ENCODE measurements at places on chromosomes 2 and 18. TPM values are rescaled to one million over a fixed set of nuclear protein-coding genes. Genes with fewer than 3 reads are reported as not detected.

Gene WDR12
- total RNA-seq, result 45.8 TPM

Gene MC2R
- not detected for total RNA-seq

Gene KLHL14
- not detected for total RNA-seq

Gene REG3A
- not detected for total RNA-seq

Gene CFAP221
- not detected for total RNA-seq

Gene LYPD6B
- total RNA-seq, result 3.9 TPM

Gene CHPF
- total RNA-seq, result 533 TPM

Gene DUSP2
- total RNA-seq, result 8.8 TPM

Gene RAB17
- total RNA-seq, result 1.7 TPM

Gene RAPGEF4
- 2.2 TPM for total RNA-seq

Gene MROH2A
- not detected for total RNA-seq

- DNase-seq, result no peak
Measured at GRCh38 chr2:25401307-25402026, 59.7 kb upstream of the DNMT3A start.

- no peak for DNase-seq
Measured at GRCh38 chr2:17912266-17912691, 33.8 kb downstream of the KCNS3 start.

GRCh38 chr2:221137385-221137784, 434.7 kb downstream of the EPHA4 start:
- DNase-seq, result no peak

GRCh38 chr2:234289834-234290590, 206.9 kb downstream of the ARL4C start:
- DNase-seq, result peak; percentile 92

GRCh38 chr2:220227266-220227920, 600.0 kb downstream of the SLC4A3 start:
- peak; percentile 84 for DNase-seq

- no peak for DNase-seq
Measured at GRCh38 chr2:42180300-42180699, 11.1 kb downstream of the EML4 start.

GRCh38 chr18:74795751-74796150, 198.1 kb downstream of the ZNF407 start:
- no peak for DNase-seq

GRCh38 chr2:218168016-218168415, 1.3 kb upstream of the CXCR1 start:
- peak; percentile 44 for DNase-seq

- DNase-seq, result peak; percentile 79
Measured at GRCh38 chr2:202178346-202178958, 59.9 kb downstream of the SUMO1 start.

DNA sequence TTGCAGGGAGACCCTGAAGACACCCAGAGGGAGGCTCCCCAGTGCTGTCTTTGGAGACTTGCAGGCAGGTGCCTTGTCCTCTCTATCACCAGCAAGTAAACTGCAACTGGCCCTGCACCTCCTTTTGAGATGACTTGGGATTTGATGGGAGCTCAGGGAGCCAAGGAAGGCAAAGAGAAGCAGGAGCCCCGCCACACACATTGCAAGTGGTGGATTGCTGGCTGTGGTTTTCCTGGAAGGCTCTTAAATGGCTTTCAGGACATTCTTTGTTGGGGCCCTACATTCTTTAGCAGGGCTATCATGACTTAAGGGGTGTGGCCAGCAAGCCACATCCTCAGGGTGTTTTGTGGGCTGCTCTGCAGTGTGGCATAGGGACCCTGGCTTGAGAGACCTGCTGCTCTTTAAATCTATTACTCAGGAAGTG, 39.9 kb upstream of the CDC42EP3 start:
- peak; percentile 92 for DNase-seq

DNA sequence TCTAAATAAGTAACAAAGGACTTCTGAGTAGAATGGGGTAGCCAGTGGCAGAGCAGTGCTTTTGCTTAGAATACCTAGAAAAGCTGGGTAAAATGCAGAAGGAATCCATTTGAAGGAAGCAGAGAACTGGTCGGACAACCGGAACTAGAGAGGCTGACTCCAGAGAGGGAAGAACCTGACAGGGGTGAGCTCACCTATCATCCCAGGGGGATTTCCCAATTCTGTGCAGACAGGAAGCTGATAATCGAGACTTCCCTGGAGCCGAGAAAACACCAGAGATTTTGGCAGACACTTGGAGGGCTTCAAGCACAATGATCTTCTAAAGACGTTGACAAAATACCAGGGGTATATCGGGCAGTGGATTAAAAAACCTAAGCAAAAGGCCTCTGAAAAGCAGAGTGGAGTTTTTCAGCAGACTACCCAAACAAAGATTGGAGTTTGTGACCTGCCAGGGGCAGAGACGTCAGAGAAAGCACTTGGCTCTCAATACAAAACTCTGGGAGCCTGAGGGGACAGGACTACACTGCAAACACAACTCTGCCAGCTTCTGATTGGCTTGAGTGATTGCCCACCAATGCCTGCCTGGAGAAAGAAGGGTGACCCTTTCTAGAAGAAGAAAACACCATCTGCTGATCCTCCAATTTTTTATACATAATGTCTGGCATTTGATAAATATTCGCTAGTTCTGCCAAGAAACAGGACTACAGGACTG, 67.5 kb upstream of the TTN start:
- DNase-seq, result no peak

DNA sequence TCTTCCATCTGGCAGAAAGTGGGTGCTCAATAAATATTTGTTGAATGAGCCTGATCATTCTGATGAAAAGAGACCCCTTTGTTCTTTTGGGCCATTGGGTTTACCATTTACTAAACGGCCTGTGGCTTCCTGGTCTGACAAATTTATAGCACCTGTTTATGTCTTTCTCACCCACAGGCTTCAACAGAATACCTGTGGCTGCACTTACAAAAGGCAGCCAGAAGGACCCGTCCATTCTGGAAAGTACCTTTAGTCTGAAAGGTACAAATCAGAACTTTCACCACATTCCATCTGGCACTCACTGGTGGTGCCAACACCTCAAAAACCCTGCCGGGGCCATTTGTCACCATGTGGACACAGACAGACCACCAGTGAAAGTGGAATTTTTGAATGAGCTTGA, 167.5 kb downstream of the ETAA1 start:
- no peak for DNase-seq

- DNase-seq, result no peak
Measured at GRCh38 chr2:60309336-60309735, 244.1 kb downstream of the BCL11A start.
